ENCODE measurements at places on chromosomes 7 and 10.

- no peak for DNase-seq
These were observed 41.5 kb upstream of the CXCL12 start for GRCh38 chr10:44426247-44427034.

GRCh38 chr7:158811461-158811860 lies 17.8 kb downstream of the ESYT2 start:
- no peak for DNase-seq

DNA sequence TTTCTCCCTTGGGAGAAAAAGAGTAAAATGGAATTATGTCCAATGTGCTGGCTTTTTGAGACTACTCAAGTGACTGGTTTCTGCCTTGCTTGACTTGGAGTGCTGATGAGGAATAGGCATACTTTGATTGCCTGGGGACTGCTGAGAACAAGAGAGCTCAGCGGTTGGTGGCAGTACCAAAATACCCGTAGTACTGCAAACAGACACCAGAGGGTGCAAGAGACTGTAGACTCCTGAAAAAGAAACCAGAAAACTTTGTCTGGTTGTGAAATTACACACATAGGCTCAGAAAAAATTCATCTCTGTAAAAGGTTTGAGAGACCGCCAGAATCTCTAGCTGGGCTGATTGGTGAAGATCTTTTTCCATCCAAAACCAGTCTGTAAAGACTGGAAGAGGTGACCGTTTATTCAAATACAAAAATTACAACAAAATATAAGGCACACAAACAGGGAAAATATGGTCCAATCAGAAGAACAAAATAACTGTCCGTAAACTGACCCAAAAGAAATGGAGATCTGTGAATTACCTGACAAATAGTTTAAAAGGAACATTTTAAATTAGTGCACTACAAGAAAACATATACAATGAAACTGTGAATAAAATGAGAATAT lies 18.5 kb downstream of the BICC1 start:
- peak; percentile 17 for DNase-seq

DNA sequence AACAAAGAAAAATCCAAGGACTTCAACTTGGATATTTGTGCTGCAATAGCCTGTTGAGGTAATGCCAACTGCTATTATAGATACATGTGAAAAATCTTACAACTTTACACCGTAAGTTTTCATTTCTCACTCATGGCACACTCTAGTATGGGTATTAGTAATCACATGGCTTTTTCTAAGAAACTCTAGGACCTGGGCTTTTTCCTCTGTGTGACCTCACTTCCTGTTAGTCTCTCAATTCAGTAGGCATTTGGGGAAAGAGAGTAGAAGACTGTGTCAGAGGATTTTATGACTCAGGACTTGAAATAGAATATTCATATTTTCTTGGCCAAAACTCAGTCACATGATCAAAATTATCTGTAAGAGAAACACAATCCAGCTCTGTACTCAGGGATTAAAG lies 1049.9 kb downstream of the REEP3 start:
- no peak for DNase-seq

GRCh38 chr10:69389827-69390490 lies 26.8 kb downstream of the TACR2 start:
- DNase-seq = no peak

GRCh38 chr10:21526860-21527597 lies 1.5 kb upstream of the SKIDA1 start:
- no peak for DNase-seq

DNA sequence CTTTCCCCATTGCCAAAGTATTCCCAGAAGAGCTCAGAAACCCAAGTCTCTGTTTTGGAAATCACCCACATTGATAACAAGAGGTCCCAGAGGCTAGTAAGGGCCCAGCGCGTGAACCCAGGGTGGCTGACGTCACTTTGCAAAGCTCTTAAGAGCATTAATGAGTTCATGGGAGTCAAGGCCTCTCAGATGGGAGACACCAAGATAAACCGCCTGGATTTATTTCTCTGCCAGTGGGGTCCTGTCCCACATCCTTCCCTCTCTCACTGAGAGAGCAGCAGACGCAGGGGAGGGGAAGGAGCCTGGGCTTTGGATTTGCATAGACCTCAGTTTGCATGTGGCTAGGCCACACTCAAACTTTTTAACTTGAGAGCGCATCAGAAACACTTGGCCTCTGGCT lies 184.8 kb upstream of the PDE1C start:
- no peak for DNase-seq

- no peak for DNase-seq
These were observed 713 bp downstream of the LZTS2 start for GRCh38 chr10:101000127-101000914.

DNA sequence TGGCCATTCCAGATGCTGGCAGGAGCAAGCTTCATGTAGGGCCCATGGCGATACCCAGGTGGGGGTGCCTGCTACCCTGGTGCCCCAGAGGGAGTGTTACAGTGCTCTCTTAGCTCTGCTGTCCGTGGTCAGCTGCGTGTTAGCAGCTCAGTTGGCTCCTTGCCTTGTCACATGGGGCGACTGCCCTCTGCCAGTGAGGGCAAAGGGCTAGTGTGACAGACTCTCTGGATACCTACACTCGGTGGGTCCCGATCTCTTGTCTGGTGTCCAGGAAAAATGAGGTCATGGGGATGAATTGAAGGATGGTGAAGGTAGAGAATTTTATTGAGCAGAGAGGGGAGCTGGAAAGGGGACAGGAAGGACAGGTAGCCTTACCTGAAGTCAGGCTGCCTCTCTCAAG lies 152.2 kb downstream of the CYP26A1 start:
- DNase-seq = no peak

- no peak for DNase-seq
These were observed 1575.2 kb upstream of the LRRTM3 start for GRCh38 chr10:65350611-65351010.

- no peak for DNase-seq
These were observed 194.3 kb downstream of the GRID1 start for GRCh38 chr10:86172301-86172700.

DNA sequence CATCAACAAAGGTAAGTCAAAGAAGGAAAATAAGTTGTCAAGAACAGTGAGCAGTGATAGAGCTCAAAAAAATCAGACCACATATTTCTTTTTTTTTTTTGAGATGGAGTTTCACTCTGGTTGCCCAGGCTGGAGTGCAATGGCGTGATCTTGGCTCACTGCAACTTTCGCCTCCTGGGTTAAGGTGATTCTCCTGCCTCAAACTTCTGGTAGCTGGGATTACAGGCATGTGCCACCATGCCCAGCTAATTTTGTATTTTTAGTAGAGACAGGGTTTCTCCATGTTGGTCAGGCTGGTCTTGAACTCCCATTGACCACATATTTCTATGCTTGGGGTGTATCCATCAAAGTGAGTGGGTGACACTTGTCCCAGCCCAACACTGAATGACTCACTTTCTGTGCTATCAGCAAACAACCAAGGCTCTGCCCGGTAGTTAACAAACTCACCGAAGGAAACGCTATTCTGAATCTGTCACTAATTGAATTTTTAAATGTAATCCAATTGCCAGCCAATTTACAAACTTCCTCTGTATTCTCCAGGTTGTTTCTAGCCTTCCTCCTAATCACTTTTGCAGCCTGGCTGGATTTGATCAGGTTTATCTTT lies 19.6 kb upstream of the SMNDC1 start:
- DNase-seq = no peak

DNA sequence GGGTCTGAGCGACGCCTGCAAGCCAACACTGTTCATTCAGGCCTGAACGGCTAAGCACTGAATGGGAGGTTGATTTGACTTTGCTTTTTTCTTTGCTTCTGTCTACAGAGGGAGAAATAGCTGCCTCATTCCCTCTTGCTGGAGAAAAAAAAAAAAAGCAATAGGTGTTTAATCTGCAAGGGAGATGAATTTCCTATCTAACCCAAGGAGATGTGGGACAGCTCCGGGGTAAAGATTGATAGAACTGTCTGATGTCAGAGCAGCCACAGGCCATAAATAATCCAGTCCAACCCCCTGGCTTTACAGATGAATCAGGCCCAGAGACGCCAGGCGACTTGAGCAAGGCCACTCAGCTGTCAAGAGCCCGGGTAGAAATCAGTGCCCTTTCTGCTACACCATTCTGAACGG lies 168.0 kb downstream of the ARHGAP12 start:
- DNase-seq = no peak

GRCh38 chr10:31100115-31100601 lies 68.5 kb upstream of the ZNF438 start:
- DNase-seq = no peak
